ENCODE measurements at places on chromosomes 4 and X. TPM values are rescaled to one million over a fixed set of nuclear protein-coding genes. Genes with fewer than 3 reads are reported as not detected.

DNA sequence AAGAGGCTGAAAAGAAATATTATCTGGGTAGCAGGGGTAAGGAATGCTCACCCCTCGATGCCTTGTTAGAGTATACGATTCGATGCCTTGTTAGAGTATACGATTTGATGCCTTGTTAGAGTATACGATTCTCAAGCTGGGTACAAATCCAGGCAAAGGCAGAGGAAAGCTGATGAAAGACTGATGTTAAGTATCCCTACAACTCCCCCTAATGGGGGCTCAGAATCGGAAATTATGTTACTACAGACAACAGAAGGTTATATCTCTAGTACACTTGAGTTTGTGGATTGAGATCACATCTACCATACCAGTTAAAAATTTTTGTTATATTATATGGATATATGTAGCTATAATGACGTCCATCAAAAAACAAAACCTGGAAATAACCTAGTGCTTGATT, 4.8 kb downstream of the LRRC66 start:
- H3K27me3 ChIP-seq = no peaks in the 10 kb centered on the region
- H3K4me1 ChIP-seq = no peaks in the 10 kb centered on the region
- H3K4me3 ChIP-seq = no peak overlapping the region
- DNase-seq = peak; percentile 19
- H3K27ac ChIP-seq = no peak overlapping the region
- peaks cover 7% of the 10 kb centered on the region for H3K36me3 ChIP-seq

DNA sequence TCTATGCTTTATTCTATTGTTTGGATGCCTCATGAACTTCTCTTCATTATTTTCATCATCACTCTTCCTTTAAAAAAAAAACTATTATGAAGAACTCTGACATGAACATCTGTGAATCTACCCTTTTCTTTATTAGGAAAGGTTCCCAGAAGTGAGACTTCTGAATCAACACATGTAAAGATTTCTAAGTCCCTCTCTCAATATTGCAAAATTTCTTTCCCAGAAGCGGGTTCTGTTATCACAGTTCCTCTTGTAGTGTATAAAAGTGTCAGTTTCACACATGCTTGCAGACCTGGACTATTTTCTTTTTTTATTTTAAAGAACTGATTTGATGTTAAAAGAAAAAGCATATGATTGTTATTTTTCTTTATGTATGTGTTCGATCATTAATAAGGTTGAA, 330.8 kb upstream of the KLF3 start:
- H3K27ac ChIP-seq = no peak overlapping the region
- H3K4me1 ChIP-seq = peaks cover 26% of the 10 kb centered on the region
- peak; percentile 76 for DNase-seq
- no peak overlapping the region for H3K4me3 ChIP-seq

- no peaks in the 10 kb centered on the region for H3K36me3 ChIP-seq
- H3K27ac ChIP-seq = no peak overlapping the region
- H3K27me3 ChIP-seq = no peaks in the 10 kb centered on the region
- H3K4me1 ChIP-seq = no peaks in the 10 kb centered on the region
- H3K4me3 ChIP-seq = no peak overlapping the region
- no peak for DNase-seq
Measured at GRCh38 chr4:55783584-55783983, 36.0 kb upstream of the EXOC1L start.

DNA sequence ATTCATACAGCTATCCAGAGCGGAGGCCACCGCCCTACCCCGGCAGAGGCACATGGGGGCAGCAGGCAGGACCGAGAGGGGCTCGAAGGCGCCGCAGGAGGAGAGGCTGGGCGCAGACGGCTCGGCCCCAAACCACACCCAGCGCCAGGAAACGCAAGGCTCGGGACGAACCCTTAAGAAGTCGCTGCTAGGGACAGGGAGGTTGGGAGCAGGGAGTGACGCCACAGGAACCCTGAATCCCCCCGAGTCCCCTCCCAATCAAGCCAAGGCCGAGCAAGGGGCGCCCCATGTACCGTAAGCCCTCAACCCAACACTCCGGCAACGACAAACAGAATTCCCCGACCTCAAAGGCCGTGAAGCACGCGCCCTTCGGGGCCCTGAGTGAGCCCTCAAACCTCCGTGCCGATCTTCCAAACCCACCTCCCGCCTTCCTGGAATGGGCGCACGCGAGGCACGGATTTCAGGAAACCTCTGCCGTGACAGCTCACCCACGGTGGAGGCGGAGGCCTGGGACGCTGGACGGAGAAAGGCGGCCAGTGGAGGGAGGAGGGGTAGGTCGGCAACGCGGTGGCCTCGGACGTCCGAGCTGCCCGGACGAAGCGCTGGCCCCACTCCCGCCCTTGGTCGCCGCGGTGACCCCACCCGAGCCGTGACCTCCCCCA, 1.8 kb downstream of the ZFYVE28 start:
- DNase-seq = peak; percentile 22
- no peaks in the 10 kb centered on the region for H3K36me3 ChIP-seq
- peak overlapping the region; percentile 23 for H3K4me3 ChIP-seq

- H3K4me3 ChIP-seq = no peak overlapping the region
- no peaks in the 10 kb centered on the region for H3K36me3 ChIP-seq
- H3K27me3 ChIP-seq = no peaks in the 10 kb centered on the region
- no peaks in the 10 kb centered on the region for H3K4me1 ChIP-seq
- no peak for DNase-seq
Measured at GRCh38 chr4:61995717-61996340, 795.7 kb downstream of the ADGRL3 start.

Gene KCNIP4
- 14.5 TPM for polyA plus RNA-seq

Gene ADH1B
- not detected for polyA plus RNA-seq

Gene CT45A5
- polyA plus RNA-seq = not detected

Gene CXCL6
- polyA plus RNA-seq = not detected

Gene RIPPLY1
- polyA plus RNA-seq = not detected

Gene RRH
- polyA plus RNA-seq = 0.15 TPM

Gene DTHD1
- not detected for polyA plus RNA-seq

Gene RS1
- not detected for polyA plus RNA-seq

Gene MTMR8
- 2.6 TPM for polyA plus RNA-seq
